ENCODE measurements at places on chromosomes 5 and 9.

DNA sequence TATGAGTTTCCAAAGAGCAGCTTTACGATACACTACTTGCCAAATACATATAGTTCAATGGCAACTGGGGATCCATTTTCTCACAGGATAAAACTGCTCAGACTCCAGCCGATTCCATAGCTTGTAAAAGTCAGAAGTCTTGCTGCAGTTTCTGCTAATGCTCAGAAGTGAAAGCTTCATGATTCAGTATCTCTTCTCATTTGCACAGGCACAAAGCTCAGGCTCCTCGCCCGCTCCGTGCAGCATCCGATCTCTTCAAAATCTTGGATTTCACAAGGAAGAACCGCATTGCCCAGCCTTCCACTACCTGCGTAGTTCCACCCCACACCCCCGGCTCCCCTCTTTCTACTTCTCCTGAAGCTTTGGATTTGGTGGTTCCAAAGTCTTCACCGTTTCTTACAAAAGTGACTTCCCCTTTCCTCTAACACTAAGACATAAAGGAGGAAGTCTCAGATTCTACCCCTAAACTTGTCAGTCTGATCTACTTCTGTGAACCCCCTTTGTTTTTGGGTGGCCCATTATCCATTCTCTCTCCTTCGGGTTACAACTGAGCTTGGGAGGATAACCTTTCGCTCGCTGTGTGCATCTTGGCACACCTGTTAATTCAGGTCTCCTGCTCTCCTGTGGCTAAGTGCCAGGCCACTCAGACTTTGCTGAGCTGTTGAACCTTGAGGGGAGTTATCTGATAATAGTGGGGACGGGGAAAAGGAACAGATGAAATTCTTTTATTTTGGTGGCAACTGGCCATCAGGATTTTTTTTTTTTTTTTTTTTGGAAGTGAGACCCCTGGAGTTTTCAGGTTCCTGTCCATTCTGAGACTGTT, 194.1 kb downstream of the GNA14 start:
- DNase-seq: no peak

DNA sequence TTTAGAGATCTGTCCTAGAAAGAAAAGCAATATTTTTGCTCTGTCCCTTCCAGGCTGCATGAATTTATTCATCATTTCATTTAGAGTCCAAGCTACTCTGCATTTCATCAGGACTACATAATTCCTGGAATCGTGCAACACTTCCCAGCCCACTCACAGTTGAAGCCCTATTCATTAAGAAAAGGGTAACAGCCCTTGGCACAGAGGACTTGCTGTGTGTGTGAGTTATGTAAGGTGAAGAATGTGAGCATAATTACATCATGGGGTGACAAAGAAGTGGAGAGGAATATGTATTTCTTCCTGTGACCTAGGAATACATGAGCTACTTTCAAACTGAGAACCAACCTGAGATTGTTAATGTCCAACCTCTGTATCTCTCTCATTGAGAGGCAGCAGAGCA, 317.4 kb downstream of the ARHGEF28 start:
- DNase-seq: no peak

DNA sequence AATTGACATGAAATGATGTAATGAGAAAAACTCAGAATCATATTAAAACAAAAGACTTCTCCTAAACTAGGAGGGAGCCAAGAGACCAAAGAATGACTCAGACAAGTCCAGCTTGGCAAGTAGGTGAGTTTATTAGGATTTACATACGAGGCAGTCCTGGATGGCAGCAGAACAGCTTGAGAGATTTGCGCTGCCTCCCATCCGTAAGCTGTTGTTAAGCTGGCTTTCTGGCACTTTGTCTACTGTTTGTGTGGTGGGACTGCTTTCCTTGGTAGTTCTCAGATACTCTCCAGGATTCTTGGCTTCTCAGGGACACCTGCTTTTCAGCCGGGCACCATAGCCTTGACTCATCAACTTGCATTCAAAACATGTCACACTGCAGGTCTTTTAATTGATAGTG, 57.6 kb downstream of the COX7C start:
- no peak for DNase-seq

- no peak for DNase-seq
Observed at GRCh38 chr9:114737847-114738246, 55.9 kb upstream of the TEX48 start.

GRCh38 chr9:34459941-34460340, 1.3 kb downstream of the DNAI1 start:
- DNase-seq: no peak
